ENCODE measurements at places on chromosomes 16 and 17. TPM values are rescaled to one million over a fixed set of nuclear protein-coding genes. Genes with fewer than 3 reads are reported as not detected.

Gene USP7
- 167 TPM for total RNA-seq

Gene ABCA10
- 0.12 TPM for total RNA-seq

Gene CA4
- not detected for total RNA-seq

Gene SLC5A10
- not detected for total RNA-seq

Gene NEUROD2
- total RNA-seq, result not detected

Gene CDH5
- not detected for total RNA-seq

Data from activated naive CD8-positive, alpha-beta T cell treated with anti-CD3 and anti-CD28 coated beads for 36 hours (primary cell).